ENCODE measurements at places on chromosomes 2 and 18. TPM values are rescaled to one million over a fixed set of nuclear protein-coding genes. Genes with fewer than 3 reads are reported as not detected.

CXCR2 gene
- total RNA-seq = not detected

DNA sequence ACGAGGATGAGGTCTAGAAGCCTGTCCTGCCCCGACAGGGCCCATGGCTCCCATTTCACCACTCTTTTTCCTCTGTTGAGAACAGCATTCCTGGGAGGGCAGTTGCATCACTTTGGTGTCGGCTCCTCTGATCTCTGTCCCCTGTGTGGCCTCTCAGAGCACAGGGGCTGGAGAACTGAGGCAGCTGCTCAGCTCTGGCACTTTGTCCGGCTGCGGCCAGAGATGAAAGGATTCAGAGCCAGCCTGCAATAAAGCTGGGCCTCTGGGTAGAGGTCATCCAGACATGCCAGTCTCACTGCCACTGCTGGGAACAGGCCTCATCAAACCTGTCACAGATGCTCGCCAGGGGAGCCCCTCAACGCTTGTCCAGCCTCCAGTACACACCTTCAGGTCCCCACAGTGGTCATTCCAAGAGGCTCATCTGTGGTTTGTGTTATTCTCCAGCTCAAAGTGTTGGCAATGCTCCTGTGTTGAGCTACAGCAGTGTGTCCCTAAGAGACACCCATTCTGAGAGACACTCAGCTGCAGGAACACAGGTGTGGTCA, 13.1 kb upstream of the ROCK2 start:
- DNase-seq = no peak

DNA sequence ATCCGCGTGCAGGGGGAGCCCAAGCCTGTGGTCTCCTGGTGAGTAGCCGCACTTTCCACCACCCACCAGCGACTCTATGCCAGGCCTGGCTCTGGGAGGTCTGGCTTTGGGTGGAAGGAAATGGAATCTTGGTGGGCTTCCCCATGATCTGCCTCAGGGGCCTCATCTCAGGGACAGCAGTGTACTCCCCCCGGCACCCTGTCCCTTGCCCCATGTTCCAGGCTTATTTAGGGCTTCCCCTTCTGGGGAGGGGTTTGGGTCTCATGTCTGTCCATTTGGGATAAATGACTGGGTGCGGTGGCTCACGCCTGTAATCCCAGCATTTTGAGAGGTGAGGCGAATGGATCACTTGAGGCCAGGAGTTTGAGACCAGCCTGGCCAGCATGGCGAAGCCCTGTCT, 27.7 kb downstream of the SPEG start:
- DNase-seq = no peak

- DNase-seq = no peak
Measured at GRCh38 chr18:48723837-48724236, 185.0 kb downstream of the CTIF start.

- no peak for DNase-seq
Measured at GRCh38 chr2:71143782-71144181, 13.3 kb downstream of the MPHOSPH10 start.

GRCh38 chr2:144424559-144425240, 95.2 kb downstream of the ZEB2 start:
- no peak for DNase-seq

GRCh38 chr2:16653799-16654198, 11.8 kb downstream of the CYRIA start:
- DNase-seq = no peak

Measured in SJSA1 (cell line).